ENCODE measurements at places on chromosomes 6 and 20.

DNA sequence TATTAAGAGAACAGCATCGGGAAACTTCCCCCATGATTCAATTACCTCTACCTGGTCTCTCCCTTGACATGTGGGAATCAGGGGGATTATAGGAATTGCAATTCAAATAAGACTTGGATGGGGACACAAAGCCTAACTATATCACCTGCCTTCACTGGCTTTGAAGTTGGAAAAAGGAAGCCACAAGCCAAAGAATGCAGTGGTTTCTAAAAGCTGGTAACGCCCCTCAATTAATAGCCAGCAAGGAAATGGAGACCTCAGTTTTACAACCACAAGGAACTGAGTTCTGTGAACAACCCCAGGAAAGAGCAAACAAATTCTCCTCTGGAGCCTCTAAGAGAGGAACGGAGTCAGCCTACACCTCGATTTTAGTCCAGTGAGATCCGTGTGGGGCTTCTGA lies 244.1 kb downstream of the TFAP2A start:
- DNase-seq = no peak

- DNase-seq = no peak
These were observed 54.9 kb downstream of the RPP40 start for GRCh38 chr6:4948781-4949450.

- DNase-seq = peak; percentile 45
These were observed 565 bp downstream of the QKI start for GRCh38 chr6:163414946-163415619.

- DNase-seq = no peak
These were observed 2.6 kb downstream of the TSPYL1 start for GRCh38 chr6:116277124-116277523.

DNA sequence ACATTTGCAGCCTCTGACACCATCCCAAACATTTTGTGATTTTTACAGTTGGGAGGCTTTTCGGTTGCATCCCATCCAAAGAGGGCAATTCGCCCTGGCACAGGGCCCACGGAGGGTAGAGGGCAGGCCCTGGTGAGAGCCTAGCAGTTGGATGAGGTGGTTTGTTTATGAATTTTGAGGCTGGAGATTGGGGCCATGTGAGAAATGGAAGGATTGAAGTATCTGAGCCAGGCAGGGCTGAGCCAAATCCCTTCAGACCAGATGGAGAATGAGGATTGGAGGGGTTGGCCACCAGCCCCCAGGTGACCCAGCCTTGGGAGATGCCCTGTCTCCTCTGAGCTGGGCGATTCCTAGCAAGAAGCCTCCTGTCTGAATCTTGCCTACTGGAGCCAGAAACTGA lies 52.6 kb upstream of the CCDC167 start:
- DNase-seq = no peak

DNA sequence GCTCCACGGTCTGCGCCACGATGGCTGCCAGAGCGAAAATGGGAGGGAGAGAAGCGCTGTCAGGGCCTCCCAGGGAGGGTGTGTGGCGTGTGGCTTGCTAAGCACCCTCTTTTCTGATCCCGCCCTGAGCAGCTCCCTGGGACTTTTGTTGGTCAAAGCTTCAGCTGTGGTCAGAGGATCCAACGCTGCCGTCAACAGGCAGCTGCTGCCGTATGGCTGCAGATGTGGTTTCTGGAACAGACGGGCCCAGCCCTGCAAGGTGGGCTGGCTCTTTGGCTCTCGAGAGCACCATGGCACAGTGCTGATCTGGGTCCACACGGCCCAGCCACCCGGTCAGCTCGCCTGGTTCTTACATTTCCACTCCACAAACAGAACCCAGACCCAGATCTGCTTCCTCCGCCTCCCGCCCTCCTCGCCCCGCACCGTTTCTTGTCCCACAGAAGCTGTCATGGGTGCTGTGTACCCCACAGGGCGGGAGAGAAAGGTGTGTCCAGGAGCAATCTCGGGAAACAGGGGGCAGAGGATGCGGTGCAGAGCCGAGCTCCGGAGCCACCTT lies 86.0 kb upstream of the BHLHE23 start:
- DNase-seq = no peak
